ENCODE measurements at places on chromosomes 7 and 10.

- no peak for DNase-seq
These were observed 1255.7 kb upstream of the LRRTM3 start for GRCh38 chr10:65670087-65670486.

DNA sequence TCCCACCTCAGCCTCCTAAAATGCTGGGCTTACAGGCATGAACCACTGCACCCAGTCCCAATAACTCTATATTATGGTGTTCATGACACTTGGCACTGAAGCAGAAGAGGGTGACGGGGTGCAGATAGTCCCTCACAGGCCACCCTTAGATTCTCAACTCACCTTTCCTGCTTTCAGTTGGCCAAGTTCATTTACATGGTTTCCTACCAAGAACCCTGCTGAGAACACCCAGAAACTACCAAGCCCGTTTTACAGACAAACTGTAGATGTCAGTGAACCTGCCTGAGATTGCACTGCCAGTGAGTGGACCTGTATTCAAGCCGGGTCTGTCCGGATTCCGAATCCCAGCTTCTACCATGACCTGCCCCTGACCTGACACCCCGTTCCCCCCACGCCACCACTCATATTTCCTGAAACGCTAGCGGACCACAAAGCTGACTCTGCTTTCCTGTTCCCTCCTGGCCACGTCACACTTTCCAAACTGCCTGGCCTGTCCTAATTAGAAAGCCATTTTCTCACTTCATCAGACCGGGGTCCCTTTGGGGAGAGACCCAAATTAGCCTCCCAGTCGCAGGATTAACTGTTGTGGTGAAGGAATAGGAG is 17.3 kb downstream of the GRID2IP start:
- no peak for DNase-seq

DNA sequence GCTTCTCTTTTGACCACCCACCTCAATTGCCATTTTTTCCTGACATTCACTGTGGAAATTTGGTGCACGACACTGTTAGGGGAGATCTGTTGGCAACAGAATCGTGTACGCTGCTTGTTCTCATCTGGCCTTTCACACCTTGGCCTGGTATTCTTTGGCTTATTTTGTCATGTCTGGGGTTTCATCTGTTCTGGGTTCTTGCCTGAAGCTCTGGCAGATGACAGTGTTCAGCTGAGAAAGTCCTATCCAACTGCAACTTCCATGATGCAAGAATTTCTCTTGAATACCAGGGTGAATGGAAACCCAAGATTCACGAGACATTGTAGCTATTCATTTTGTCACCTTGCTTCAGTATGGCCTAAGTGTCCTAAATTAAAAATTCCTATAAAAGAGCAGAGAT is 82.6 kb upstream of the CELF2 start:
- DNase-seq: no peak

GRCh38 chr7:31134246-31135188 is 82.4 kb downstream of the ADCYAP1R1 start:
- no peak for DNase-seq

- DNase-seq: no peak
These were observed 24.6 kb downstream of the ADIRF start for GRCh38 chr10:86992929-86993328.

DNA sequence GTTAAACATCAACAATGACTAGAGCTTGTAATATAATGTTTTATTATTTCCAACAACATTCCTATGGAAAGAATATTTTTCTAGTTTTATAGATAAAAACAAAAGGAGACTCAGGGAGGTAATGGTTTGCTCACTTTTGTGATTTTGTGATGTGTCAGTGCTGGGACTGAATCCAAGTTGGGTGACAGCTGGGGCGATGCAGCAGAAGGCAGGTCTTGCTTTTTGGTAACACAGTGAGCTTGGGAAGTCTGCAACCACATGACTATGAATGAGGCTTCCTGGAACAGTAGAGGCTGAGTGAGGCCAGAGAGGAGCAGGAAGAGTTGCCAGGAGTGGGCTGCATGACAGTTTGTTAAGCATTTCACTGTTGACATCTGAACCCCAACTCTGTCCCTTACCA is 4.9 kb upstream of the YKT6 start:
- no peak for DNase-seq

- no peak for DNase-seq
These were observed 2.4 kb downstream of the BNIP3 start for GRCh38 chr10:131979336-131979735.

DNA sequence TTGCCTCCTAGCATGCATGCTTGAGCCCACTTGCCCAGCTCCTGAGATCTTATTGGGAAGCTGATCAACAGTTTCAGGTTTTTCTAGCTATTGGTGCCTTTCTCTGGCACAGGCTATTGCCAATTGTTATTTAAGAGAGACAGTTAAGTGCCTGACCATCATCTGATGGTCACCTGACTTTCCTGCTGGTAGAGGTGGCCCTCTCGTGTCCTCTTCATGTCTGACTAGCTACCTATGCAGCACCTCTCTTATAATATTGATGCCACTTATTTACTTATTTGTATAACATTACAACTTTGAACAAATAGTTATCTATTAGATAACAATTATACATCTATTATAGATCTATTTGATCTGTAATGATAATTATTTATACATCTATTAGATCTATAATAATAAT is 205.9 kb upstream of the SEMA3D start:
- no peak for DNase-seq

DNA sequence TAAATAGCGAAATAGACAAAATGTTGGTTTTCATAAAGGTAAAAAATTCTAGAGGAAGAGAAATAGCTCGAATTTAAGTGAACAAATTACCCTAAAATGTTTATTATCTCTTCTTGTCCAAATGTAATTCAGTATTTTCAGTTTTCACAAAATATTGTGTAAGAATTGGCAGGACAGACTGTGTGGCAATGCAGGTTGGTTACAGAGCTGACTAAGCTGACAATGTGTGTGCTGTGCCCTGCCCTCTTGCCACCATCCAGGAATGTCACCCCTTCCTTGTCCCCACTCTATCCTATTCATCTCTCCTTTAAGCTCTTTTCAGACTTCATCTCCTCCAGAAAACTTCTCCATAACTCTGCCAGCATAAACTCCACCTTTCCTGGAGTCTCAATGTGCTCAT is 46.1 kb downstream of the COL28A1 start:
- DNase-seq: no peak

GRCh38 chr7:84204655-84205054 is 10.1 kb upstream of the SEMA3A start:
- DNase-seq: no peak

- no peak for DNase-seq
These were observed 93.5 kb upstream of the LANCL2 start for GRCh38 chr7:55271661-55272060.

GRCh38 chr10:117216611-117217195 is 19.4 kb downstream of the KCNK18 start:
- peak; percentile 55 for DNase-seq

Measured in stimulated activated CD4-positive, alpha-beta T cell treated with anti-CD3 and anti-CD28 coated beads, Interleukin-1b, Interleukin-23, amount 100 ng/mL, for 1 hour (primary cell).